ENCODE measurements at places on chromosomes 7 and 10. TPM values are rescaled to one million over a fixed set of nuclear protein-coding genes. Genes with fewer than 3 reads are reported as not detected.

DNA sequence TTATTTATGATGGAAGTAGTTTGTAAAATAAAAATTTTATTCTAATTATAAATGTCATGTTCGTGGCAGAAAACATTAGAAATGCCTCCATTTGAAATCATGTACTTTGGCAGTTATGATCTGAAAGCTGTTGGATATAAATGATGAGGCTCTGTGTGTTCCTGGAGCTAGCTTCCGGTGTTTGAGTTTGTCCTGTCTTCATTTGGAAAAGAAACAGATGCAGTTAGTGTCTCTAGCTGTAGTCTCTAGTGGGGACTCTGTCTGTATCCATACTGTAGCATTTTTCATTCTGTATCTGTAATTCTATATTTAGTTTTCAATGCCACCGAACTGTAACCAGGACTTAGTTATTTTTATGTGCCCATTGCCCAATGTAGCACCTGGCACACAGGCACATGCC, 197.0 kb upstream of the FZD1 start:
- DNase-seq = no peak
- H3K36me3 ChIP-seq = no peaks in the 10 kb centered on the region
- H3K27ac ChIP-seq = no peak overlapping the region
- no peaks in the 10 kb centered on the region for H3K27me3 ChIP-seq
- H3K4me3 ChIP-seq = no peak overlapping the region

GRCh38 chr7:95139922-95140321, 184.4 kb downstream of the PON1 start:
- H3K27me3 ChIP-seq = no peaks in the 10 kb centered on the region
- DNase-seq = no peak
- no peak overlapping the region for H3K4me3 ChIP-seq
- no peak overlapping the region for H3K27ac ChIP-seq
- no peaks in the 10 kb centered on the region for H3K36me3 ChIP-seq
- no peaks in the 10 kb centered on the region for H3K4me1 ChIP-seq

ANKRD30A gene
- total RNA-seq = not detected

- no peak overlapping the region for H3K27ac ChIP-seq
- H3K27me3 ChIP-seq = no peaks in the 10 kb centered on the region
- H3K4me1 ChIP-seq = no peaks in the 10 kb centered on the region
- H3K4me3 ChIP-seq = no peak overlapping the region
Measured at GRCh38 chr7:39580149-39580874, 14.1 kb downstream of the YAE1 start.

DNA sequence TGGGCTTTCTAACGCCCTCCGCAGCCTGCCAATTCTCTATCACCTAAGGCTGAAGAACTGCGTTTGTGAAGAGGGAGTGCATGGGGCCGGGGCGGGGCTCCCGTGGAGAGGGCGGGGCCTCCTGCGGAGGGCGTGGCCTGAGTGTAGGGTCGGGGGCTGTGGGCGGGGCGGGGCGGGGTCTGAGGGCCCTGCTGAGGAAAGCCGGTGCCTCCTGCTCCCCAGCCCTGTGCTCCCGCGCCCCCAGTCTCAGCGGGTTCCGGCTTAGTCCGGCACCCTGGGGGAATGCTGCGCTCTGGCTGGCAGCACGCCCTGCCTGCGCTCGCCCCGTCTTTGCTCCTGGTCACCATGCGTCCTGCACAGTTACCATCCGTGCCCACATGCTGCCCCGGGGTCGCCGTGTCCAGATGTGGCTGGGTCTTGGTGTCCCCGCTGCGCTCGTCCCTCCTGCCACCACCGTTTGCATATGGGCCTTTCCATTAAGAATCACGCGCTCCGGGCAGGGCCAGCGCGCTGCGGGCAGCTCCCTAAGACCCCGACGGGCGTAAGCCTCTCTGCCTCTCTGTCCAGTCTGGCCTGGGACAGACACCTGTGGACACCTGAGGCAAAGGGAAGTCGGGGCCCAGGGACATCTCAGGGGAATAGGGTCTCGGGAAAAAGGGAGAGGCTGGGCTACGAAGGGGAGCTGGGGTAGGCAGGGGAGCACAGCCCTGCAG, 144.0 kb upstream of the RET start:
- peaks cover 41% of the 10 kb centered on the region for H3K27me3 ChIP-seq
- H3K36me3 ChIP-seq = no peaks in the 10 kb centered on the region
- no peak for DNase-seq
- no peak overlapping the region for H3K27ac ChIP-seq
